ENCODE measurements at places on chromosomes 11 and 22.

DNA sequence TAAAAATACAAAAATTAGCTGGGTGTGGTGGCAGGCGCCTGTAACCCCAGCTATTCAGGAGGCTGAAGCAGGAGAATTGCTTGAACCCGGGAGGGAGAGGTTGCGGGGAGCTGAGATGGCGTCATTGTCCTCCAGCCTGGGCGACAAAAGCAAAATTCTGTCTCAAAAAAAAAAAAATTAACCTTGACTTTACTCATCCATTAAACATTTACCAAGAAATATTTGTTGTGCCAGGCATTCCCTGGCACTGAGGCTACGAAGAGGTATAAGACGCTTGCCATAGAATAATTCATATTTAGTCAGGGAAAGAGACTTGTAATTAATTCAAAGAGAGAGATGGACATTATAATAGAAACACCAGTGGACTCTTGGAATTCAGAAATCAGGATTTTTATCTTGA is 13.2 kb upstream of the PAFAH1B2 start:
- no peak for DNase-seq

DNA sequence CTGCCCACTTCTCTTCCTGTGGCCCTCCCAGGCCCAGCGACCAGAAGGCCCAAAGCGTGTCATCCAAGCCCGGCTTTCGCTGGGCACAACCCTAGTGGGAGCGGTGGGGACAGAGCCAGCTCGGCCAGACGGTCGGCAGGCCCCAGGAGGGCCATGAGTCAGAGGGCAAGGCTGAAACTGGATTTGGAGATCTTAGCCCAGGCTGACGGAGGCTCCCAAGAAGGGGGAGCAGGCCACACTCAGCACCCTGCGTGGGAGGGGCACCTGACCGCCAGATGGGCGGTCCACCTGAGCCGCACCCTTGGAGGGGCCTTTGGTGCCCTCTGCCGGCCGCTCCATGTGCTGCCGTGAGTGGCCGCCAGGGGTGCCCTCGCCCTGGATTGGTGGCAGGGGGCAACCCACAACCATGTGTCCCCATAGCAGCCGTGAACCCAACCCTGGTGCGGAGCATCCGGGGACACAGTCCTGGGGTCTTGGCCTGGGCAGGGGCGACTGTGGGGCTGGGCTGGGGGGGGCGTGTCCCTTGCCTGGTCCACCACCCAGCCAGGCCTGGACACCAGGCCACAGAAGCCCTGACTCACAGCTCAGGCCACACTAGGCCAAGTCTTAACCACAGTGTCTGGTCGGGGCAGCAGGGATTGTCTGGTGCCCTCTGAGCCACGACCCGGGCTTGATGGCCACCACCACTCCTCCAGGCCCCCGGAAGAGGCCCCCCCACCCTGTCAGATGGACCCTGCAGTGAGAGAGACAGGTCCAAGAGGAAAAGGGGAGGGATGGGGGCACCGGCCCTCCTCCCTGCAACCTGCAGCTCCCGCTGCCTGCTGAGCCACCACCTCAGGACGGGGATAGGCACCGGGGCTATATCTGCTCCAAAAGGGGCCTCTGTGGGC is 19.2 kb upstream of the TALDO1 start:
- DNase-seq: peak; percentile 36

DNA sequence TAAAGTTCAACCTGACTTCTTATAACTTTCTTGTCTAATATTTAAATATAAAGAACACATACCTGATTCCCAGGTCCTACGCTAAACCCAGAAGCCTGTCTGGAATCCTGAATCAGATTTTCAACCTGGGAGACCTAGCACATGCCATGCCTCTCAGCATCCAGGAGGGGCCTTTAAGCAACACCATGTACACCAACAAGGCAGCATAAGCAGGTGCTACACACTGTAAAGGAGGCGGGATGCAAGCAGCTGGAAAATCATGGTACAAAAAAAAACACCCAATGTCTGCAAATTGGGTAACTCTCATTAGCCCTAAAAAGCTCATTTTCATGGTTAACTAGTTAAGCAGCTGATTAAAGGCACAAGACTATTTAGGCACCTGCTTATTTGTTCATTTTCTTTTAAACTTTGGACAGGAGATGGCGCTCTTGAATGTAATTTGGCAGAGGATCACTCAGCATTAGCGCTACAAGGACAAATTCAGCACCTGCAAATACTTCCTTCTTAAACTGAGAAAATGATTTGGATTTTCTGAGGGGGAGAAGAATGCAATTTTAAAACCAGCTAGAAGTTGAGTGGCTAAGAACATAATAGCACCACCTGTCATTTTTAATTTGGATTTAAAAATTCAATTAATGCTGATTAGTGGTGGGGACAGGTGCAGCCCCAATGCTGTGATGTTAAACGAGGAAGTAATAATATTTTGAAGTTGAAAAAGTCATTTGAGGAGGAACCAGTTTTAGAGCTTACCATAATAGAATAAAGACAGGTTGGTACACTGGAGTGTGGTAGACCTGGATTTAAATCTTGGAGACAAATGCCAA is 104.0 kb downstream of the FAR1 start:
- DNase-seq: peak; percentile 58

DNA sequence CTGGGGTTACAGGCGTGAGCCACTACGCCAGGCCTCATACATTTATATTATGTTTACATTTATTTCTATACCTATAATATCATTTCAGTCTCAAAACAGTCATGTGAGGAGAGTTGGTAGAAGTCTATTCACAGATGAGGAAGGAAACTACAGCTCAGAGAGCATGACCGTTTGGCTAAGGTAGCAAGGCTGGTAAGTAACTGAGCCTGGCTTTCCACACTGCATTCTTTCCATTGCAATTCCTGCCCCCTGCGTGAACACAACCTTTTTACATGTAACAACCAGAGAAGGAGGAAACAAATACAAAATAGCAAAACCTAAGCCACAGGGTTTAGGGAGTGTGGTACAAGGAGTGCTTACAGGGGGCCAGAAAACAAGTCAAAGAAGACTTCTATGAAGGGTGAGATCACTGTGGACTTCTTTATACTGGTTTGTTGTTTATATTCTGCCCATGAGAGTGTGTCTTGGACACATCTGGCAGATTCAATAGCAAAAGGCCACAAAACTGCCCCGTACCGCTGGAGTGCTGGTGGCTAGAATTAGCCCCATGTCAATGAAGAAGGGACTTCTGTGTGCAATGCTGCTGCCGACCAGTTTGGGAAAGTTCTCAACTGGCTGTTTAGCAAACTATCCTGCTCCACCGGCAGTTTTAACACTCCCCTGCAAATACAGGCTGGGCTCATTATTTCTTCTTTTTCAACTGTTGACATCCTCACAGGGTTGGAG is 19.0 kb downstream of the MICAL3 start:
- DNase-seq: no peak

DNA sequence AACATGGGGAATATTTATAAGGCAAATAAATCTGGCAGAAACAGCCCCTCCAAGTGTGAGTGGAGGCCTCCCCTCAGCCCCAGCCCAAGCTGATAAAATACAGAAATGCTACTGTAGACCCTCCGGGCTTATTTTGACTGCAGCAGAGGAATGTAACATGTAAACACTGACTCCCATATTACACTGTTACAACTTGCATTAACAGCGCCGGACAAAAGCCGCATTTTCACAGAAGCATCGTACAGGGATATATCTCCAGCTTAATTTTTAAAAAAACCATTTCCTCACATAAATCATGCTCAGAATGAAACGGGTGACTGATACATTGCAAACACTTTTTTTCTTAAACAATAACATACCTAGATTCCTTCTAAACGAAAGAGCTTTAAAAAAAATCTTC is 36.6 kb upstream of the COMT start:
- DNase-seq: no peak

DNA sequence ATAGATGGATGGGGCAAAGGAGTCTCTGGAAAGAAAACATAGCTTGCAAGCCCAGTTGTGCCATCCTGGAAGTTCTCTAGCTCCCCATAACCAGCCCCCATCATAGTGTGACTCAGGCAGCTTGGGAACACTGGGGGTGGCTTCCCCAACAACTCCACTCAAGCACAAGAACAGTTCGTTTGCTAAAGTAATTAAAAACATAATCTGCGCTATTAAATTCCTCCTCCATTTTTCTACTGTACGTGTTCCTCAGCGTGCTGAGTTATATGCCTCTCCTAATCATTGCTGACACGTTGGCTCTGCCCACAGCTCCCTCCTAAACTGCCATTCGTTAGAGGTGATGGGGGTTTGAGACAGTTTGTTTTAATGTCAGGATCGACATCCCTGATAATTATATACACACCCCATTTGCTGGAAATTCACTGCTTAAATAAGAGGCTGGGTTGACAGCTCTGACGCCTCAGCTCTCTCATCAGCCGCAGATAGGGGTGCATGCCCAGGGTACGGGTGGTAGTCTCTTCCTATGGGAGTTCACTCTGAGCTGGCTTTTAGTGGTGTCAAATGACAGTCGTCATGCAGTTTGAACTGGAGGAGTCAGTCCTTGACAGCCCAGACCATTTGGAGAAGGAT is 59.5 kb upstream of the SEZ6L start:
- no peak for DNase-seq

DNA sequence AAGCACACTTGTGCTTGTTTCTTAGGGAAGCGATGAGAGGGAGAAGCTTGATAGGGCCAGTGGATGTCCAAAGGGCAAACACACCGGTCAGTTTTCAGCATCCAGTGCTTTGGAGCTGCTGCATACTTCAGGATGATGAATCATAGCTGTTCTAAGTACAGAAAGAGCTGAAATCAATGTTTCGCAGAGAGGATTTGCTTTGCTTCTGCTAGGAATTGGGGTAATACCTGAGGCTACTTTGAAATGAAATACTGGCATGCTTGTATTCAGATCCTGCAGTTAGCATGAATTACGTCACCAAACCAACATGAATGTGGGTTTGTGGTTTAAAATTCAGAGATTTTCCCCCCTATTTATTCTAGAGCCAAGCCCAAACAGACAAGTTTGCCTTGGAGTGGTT is 41.7 kb upstream of the SC5D start:
- DNase-seq: no peak

GRCh38 chr22:22692707-22693530 is 48.5 kb downstream of the GGTLC2 start:
- peak; percentile 16 for DNase-seq

GRCh38 chr11:82012276-82012675 is 721.4 kb downstream of the FAM181B start:
- DNase-seq: no peak

DNA sequence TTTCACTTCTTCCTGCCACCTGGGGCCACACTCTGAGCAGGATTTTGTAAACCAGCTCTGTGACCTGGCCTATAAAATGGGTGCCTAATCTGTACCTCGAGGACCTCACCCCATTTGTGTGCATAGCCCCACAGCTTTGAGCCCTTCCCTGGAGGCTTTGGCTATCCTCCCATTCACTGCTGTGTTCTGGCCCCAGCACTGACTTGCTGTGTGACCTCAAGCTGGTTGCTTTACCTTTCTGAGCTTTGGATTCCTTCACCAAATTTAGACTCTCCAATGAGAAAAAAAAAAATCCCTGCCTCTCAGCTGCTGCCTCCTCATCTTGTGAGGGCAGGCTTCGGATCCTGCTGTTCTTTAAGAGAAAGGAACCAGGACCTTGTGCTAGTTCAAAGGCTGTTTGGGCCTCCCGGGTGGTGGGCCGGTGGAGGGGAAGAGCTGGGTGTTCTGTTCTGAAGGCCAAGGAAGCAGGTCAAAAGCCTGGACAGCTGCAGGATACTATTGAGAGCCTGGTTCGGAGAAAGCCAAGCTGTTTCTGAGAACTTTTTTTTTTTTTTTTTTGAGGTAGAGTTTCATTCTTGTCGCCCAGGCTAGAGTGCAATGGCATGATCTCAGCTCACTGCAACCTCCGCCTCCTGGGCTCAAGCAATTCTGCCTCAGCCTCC is 1.1 kb upstream of the PYGM start:
- no peak for DNase-seq

DNA sequence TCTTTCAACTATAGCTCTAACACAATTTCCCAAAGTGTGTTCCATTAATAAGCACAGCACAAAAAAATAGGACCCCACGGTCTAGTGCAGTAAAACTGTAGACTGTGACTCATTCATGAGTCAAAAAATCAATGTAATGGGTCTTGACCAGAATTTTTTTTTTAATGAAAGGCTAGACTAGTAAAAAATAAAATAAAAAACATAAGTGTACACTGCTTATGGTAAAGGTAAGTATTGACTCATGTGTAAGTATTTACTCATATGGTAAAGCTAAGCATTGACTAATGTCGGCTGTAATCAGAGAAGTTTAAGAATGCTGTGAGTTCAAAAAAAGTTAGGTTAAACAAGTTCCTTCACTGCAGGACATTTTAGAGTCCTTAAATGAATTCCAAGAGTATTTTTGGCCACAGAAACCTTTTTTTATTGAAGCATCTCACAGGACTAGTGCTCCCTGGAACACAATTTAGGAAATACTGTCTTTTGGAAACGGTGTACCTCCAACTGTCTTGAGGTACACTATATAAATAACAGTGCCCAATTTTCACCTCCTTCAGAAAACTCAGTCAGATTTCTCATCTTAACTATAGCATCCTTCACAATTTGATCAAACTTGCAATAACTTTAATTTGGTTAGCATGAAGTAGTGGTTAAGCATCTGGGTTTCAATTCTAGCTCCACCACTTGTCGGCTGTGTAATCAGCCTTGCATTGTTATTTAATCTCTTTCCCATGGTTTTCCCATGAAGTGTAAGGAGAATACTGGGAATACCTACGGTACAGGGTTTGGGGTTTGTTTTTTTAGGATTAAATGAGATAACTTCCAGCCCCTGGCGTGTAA is 2.1 kb downstream of the CCDC73 start:
- DNase-seq: no peak

- peak; percentile 59 for DNase-seq
These were observed 165.6 kb downstream of the SHANK2 start for GRCh38 chr11:71086687-71087258.

DNA sequence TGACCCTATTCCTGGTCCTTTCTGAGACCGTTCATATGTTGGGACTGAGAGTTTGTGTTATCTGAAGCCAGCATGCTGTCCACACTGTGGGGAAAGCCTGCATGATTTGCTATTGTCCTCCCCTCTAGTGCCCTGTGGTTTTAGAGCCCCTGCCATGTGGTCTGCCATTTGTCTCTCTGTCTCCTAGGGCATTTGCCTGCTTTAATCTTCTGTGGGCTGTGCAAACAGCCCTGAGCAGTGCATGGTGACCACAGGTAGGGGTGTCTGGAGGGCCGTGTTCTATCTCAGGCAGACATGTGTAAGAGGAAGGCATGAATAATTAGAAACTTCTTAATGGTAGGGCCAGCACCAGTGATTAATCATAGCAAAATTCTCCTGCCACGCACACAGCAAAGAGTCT is 23.0 kb downstream of the AMPD3 start:
- DNase-seq: no peak
